ENCODE measurements at places on chromosomes 11 and 22.

DNA sequence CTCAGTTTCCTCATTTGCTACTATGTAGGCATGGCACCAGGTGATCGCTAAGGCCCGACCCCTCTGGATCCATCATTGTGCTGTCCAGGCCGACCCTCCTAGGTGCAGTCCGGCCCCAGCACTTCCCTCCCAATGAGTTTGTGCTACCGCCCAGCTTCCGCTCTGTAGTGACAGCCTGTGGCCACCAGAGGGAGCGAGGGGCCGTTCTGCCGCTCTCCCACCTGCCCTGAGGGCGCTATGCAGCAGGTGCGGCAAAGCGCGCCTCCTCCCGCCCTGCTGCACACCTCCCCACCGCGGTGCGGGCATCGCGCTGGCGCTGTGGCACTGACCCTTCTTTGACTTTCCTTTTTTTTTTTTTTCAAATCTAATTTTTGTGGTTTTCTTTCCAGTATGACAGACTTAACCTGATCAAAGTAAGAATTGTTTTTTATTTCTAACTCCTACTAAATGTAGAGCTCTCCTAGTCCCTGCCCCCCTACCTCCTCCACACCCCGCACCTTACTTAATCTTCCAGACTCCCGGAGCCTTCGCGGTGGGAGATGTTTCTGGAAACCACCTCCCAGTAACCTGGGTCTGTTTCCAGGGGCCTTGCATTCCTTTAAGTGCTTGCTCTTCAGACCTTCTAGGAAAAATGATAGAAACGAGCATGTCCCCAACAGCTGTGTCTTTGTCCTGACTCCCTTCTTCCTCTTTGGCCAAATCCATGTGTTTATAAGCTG, 73.7 kb downstream of the SCN3B start:
- DNase-seq, result peak; percentile 12

DNA sequence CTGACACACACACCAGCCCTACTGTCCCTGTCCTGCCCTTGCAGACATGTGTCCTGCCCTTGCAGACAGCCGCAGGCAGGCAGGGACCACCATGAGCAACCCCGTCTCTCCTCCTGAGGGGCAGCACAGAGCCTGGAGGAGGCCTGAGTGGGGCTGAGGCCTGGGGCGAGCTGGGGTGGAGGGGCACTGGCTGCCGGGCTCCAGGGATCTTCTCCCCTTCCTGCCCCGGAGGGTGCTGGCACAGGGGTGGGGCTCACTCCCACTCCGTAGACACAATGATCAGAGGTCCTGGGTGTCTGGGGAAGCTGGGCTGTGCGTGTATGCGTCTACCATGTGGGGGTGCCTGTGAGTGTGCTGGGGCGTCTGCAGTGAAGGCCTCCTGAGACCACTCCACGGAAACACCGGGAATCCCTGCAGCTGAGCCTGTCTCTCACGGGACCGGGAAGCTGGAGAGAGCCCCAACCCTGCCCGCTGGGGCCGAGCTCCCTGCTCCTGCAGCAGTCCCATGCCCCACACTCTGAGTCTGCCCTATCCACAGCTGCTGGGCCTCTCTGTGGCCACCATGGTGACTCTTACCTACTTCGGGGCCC, 588 bp downstream of the TSPAN32 start:
- DNase-seq, result no peak

- no peak for DNase-seq
These were observed 35.6 kb upstream of the PPARA start for GRCh38 chr22:46114518-46115387.

- no peak for DNase-seq
These were observed 632.3 kb downstream of the TBC1D22A start for GRCh38 chr22:47394504-47395440.

- no peak for DNase-seq
These were observed 1.8 kb upstream of the GAL start for GRCh38 chr11:68682531-68682961.

DNA sequence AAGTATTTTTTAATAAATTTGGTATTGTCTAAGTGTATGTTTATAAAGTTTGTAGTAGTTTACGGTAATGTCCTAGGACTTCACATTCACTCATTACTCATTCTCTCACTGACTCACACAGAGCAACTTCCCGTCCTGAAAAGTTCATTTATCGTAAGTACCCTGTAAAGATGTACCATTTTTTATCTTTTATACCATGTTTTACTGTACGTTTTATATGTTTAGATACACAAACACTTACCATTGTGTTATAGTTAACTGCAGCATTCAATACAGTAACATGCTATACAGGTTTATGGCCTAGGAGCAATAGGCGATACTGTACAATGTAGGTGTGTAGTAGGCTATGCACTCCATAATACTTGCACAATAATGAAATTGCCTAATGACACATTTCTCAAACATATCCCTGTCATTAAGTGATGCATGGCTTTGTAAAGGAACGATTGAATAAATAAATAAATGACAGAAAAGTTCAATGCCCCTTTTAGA, 12.5 kb upstream of the CARD18 start:
- no peak for DNase-seq

Measured in T-helper 22 cell (primary cell).